ENCODE measurements at places on chromosomes 2 and 18. TPM values are rescaled to one million over a fixed set of nuclear protein-coding genes. Genes with fewer than 3 reads are reported as not detected.
A peak's percentile ranks its signal among the peaks of the same experiment; 100 is the strongest.

CNDP1 gene
- not detected for total RNA-seq

GRCh38 chr2:120802867-120803484 is 67.3 kb downstream of the GLI2 start:
- H3K36me3 ChIP-seq: no peaks in the 10 kb centered on the region
- no peak for DNase-seq
- no peak overlapping the region for H3K4me3 ChIP-seq
- H3K27me3 ChIP-seq: no peaks in the 10 kb centered on the region
- H3K27ac ChIP-seq: no peak overlapping the region

RAB6D gene
- total RNA-seq: not detected

GRCh38 chr18:64720781-64721464 is 572.0 kb upstream of the LINC00305 start:
- H3K27ac ChIP-seq: no peak overlapping the region
- no peaks in the 10 kb centered on the region for H3K36me3 ChIP-seq

UGT1A8 gene
- total RNA-seq: not detected

DNA sequence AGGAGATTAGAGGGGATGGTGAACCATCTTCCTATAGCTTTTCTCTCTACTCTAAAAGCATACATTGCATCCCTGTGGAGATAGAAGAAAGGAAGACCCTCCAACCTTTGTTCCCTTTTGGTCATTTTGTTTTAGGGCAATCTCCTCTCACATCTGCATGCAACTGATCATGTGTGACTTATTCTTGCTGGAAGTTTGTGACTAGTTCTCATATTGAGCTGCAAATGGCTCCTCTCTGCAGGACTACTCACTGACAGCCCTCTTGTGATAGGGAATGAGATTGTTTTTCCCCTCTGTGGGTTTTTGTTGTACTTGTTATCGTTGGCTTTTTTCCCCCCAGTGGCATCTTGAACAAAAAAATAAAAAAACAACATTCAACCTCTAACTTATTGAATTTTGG is 416.0 kb upstream of the CNTNAP5 start:
- H3K4me3 ChIP-seq: no peak overlapping the region
- H3K4me1 ChIP-seq: no peaks in the 10 kb centered on the region
- no peak overlapping the region for H3K27ac ChIP-seq
- H3K27me3 ChIP-seq: no peaks in the 10 kb centered on the region
- H3K36me3 ChIP-seq: no peaks in the 10 kb centered on the region
- no peak for DNase-seq

M1AP gene
- 0.18 TPM for total RNA-seq

DNA sequence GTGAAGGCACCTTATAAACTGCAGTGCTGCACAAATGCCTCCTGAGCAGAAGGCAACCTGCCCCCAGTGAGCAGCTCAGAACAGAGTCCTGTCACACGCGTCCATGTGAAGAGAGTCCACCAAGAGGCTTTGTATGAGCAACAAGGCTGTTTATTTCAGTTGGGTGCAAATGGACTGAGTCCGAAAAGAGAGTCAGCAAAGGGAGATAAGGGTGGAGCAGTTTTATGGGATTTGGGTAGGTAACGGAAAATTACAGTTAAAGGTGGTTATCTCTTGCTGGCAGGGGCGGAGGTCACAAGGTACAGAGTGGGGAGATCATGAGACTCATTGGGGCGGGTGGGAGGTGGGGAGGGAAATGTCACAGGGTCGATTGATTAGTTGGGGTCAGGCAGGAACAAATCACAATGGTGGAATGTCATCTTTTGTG is 53.4 kb upstream of the RALBP1 start:
- no peak overlapping the region for H3K4me3 ChIP-seq
- DNase-seq: no peak
- no peaks in the 10 kb centered on the region for H3K36me3 ChIP-seq
- no peaks in the 10 kb centered on the region for H3K27me3 ChIP-seq

CABYR gene
- total RNA-seq: 0.83 TPM

DNA sequence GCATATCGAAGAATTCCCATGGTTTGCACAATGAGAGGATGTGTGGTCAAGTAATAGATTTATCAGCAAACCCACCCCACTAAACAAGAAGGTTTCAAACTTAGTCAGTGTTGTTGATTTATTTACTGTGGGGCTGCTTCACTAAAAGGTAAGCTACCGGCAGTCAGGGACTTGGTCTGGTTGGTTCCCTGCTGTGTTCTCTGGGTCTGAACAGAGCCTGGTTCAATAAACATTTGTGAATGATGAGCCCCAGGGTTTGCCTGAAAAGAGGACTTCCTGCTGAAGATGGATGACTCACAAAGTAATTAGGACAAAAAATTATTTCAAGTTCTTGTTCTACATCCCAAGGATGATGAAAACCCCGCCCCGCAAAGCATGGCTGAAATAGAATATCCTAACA is 108.3 kb downstream of the SPP2 start:
- no peaks in the 10 kb centered on the region for H3K36me3 ChIP-seq
- H3K4me3 ChIP-seq: no peak overlapping the region
- H3K4me1 ChIP-seq: peaks cover 6% of the 10 kb centered on the region
- no peak overlapping the region for H3K27ac ChIP-seq
- DNase-seq: no peak
- H3K27me3 ChIP-seq: no peaks in the 10 kb centered on the region

- H3K36me3 ChIP-seq: no peaks in the 10 kb centered on the region
- no peaks in the 10 kb centered on the region for H3K4me1 ChIP-seq
- H3K27ac ChIP-seq: no peak overlapping the region
- no peaks in the 10 kb centered on the region for H3K27me3 ChIP-seq
Observed at GRCh38 chr2:139622691-139623090, 842.5 kb upstream of the NXPH2 start.

GRCh38 chr2:8491296-8492027 is 190.4 kb upstream of the ID2 start:
- H3K36me3 ChIP-seq: peaks cover 3% of the 10 kb centered on the region
- peaks cover 33% of the 10 kb centered on the region for H3K4me1 ChIP-seq
- no peak for DNase-seq
- H3K27me3 ChIP-seq: no peaks in the 10 kb centered on the region
- no peak overlapping the region for H3K4me3 ChIP-seq

HOXD11 gene
- total RNA-seq: not detected

DNA sequence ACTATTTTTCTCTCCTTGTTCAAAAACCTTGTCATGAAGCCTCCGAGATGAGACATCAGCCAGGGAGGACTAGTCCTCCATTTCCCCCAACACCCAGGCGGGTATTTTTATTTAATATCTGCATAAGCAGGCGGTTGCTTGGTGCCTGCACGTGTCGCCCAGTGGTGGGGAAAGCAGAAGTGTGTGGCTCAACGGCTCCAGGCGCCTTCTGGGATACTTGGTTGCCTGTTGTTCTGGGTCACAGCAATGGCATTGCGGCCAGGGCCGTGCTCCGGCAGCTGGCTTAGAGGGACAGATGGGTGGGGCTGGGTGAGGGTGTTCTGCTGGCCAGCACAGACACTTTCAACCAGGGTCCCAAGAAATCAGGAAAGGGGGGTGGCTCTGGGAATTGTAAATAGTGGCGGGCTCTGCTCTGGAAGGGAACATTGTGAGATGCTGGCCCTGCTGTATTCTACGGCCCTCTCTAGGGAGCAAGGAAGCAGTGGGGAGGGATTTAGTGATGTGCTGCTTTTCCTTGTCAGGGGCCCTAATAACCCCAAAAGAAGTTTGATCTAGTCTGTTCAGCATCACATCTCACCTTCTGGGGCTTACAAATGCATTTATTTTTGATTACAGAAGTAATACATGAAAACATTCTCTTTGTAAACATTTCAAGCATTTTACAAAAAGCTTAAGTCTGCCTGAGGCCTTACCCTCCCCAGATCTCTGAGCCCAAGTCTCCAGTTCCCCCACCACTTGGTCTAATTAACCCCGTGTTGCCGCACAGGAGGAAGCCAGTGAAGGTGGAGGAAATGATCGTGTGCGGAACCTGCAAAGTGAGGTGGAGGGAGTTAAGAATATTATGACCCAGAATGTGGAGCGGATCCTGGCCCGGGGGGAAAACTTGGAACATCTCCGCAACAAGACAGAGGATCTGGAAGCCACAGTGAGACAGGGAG is 1.1 kb downstream of the VAMP8 start:
- H3K36me3 ChIP-seq: peaks cover 24% of the 10 kb centered on the region
- DNase-seq: peak; percentile 56
- H3K4me1 ChIP-seq: peaks cover 29% of the 10 kb centered on the region
- peak overlapping the region; percentile 91 for H3K27ac ChIP-seq
- no peaks in the 10 kb centered on the region for H3K27me3 ChIP-seq

Data from activated CD4-positive, alpha-beta T cell treated with anti-CD3 and anti-CD28 coated beads for 36 hours (primary cell).